ENCODE measurements at places on chromosomes 4 and X.

GRCh38 chrX:135596495-135596894, 76.0 kb downstream of the INTS6L start:
- DNase-seq, result no peak

DNA sequence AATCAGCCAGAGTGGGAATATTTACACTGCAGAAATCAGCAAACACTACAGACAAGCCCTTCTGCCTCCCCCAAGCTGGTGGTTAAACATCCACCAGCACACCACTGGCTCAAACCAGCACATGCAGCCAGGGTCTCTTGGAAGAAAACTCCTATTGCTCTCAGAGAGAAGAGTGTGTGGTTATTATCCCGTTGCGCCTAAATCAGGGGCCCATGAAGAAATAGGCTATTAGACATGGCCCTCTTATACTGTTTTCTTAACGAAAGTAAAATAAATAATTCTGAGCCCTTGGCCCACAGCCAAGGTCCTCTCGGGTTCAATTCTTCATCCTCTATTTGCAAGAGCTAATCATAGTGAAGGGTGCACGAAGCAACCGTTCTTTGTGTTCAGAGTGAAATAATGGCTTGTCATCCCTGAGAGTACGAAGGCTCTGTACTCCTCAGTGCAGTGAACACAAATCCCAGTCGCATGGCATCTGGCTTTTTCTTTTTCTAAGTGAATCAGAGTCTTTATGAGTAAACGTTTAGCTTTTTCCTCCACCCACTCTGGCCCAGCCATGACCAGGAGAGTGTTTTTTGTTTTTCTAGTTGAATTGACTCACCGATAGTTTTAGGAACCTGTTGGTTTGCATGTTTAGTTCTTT, 33.4 kb upstream of the RBM47 start:
- peak; percentile 64 for DNase-seq

- DNase-seq, result peak; percentile 79
Measured at GRCh38 chr4:47945930-47946726, 31.7 kb upstream of the NFXL1 start.

DNA sequence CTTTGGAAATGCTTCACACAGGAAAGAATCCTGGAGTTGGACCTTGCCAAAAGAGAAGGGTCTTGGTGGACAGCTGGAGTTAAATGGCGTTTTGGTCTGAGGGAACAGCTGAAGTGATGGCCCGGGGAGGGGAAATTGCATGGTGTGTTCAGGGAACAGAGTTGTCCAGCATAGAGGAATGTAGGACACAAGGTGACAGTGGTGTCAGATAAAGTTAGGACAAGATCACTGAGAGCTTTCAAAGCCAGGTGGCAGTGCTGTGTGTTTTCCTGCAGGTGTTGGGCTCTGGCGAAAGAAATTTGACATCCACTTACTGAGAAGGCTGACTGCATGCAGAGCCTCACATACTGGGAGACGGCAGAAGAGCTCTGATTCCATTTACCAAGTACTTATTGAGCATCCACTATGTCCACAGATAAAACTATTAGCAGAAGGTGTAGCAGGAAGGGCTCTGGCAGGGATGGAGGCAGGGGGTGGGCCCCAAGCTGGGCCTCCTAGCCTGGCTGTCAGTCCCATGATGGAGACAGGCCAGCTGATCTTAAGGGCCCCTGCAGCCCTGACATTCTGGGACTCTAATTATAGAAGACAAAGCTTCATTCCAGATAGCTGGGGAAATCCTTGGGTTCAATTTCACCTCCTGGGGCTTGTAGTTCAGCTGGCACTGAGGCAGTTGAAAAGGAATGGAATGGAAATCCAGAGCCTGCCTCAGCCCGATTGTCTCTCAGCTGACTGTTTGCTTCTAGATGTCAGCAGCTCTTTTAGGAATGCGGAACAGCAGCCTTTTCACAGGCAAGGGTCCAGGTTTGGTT, 150.2 kb upstream of the MAMLD1 start:
- peak; percentile 10 for DNase-seq

GRCh38 chrX:338281-338835, 19.8 kb upstream of the GTPBP6 start:
- no peak for DNase-seq

- no peak for DNase-seq
Measured at GRCh38 chr4:7990807-7991459, 51.3 kb upstream of the AFAP1 start.

DNA sequence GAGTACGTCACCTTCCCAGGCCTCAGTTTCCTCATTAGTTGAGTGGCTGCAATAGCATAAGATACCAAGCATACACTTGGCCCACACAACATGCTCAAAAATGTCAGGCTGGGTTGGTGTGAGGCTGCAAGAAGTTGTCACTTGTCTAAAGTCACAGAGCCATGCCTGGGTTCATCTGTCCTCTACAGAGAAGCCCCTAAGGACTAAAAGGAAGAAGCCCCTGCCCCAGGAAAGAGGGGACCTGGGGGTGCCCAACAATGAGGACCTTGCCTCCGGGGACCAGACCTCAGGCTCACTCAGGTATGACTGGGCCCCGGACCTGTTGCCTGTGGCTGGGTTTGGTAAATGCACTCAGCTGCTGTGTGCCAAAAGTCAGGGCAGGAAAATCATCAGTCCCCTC, 82.7 kb downstream of the CRMP1 start:
- DNase-seq, result no peak

- DNase-seq, result peak; percentile 51
Measured at GRCh38 chrX:39158801-39159657, 357.8 kb downstream of the MID1IP1 start.

DNA sequence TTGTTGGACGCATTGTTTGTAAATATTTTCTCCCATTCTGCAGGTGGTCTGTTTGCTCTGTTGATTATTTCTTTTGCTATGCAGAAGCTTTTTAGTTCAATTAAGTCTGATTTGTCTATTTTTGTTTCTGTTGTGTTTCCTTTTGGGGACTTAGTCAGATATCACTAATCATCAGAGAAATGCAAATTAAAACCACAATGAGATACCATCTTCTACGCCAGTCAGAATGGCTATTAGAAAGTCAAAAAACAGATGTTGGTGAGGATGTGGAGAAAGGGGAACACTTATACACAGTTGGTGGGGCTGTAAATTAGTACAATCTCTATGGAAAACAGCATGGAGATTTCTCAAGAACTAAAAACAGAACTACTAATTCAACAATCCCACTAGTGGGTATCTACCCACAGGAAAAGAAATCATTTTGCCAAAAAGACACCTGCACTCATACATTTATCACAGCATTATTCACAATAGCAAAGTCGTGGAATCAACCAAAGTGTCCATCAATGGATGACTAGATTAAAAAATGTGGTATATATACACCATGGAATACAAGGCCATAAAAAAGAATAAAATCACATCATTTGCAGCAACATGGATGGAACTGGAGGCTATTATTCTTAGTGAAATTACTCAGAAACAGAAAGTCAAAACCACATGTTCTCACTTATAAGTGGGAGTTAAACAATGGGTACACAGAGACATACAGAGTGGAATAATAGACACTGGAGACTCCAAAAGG, 8.1 kb downstream of the COQ2 start:
- no peak for DNase-seq

DNA sequence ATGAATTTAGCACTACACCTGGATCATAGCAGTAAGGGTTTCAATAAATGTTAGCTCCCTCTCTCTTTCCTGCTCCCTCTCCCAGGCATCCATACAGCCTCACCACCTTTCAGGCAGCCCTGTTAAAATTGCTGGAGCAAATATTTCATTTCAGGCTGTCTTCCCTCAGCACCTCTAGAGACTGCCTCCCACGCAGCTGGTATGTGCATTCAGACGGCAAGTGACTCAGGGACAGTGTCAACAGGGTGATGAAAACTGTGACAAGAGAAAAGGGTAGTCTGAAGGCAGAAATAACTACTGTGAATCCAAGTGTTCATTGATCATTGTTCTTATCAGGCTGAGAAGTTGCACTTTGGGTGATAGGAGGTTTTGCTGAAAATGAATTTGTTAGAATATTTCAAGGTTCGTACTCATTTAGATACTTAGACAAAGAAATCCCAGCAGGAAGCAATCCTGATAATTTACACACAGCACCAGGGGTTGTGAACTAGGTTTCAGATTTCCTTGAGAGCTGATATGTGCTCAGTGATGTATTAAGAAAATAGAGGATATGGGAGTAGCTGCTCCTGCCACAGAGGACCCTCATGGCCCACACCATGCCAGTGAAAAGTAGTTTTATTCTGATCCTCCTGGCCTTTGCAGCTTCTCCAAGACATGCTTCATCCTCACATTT, 424.2 kb downstream of the FGF13 start:
- DNase-seq, result no peak

DNA sequence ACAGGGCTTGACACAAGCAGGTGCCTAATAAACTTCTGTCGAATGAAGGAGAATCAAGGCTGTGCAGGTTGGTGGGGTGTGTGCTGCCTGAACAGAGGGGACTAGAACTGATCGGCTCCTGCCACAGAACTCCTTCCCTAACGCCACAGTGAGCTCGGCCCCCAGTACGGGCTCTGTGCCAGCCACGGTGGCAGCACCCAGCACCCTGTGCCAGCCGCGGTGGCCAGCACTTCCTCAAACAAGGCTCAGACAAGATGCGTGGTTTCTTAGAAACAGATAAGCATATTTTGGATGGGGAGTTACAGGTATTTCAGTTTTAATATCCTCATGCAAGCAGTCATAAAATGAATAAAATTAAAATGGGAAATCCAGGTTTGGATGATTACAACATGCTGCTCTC, 26.0 kb upstream of the C4orf50 start:
- no peak for DNase-seq

- DNase-seq, result no peak
Measured at GRCh38 chrX:110159235-110159634, 156.3 kb downstream of the TMEM164 start.

DNA sequence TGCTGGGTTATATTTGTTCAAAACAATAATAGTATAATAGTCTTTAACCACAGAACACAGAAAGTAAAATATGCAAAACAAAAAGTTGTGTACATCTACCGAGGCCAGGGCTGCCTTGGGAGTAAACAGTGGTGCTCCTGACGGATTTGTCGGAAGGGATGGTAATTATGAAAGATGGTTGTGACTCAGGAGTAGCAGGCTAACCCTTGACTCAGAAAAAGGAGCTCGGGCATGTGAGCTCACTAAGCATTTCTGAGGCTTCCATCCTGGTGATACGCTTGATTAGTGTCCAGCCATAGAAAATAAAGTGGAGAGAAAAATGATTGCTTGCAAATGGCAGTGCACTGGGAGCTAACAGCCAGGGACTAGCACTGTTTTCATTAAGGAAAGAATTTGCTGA, 53.2 kb upstream of the SPANXB1 start:
- no peak for DNase-seq

DNA sequence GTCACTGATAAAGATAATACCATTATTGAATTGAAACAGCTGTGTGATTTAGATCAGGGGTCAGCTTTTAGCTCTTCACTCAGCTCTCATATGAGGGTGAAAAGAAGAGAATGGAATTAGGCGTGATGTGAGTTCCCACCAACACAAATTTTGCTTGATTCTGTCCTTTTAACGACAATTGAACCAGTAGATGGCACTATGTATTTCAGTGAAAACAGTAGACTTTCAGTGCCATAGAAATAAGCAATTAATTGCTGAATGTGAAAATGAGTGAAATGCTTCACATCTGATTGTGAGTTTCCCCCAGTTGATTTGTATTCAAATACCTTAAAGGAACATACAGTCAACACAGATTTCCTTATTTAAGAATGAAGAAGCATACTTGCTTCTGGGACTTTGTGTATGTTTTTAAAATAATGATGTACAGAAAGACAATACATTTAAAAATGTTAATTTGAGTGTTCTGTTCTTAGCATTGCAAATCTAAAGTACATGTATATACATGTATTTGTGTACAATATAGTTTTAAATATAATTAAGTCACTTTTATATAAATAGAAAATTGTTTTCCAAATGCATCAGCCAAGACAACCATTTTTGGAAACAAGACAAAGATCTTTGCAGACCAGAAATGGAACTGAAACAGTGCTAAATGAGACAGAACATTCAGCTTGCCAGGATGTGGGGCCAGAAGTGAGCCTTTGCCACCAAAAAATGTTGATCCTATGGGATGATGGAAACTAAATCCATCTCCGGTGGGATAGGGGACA, 178.8 kb downstream of the SNCA start:
- no peak for DNase-seq

- no peak for DNase-seq
Measured at GRCh38 chrX:148337873-148338272, 162.5 kb upstream of the AFF2 start.

- no peak for DNase-seq
Measured at GRCh38 chr4:102387552-102388150, 42.4 kb upstream of the SLC39A8 start.

GRCh38 chr4:3807822-3808496, 41.8 kb downstream of the ADRA2C start:
- no peak for DNase-seq

GRCh38 chrX:38293741-38294140, 33.6 kb downstream of the RPGR start:
- no peak for DNase-seq

DNA sequence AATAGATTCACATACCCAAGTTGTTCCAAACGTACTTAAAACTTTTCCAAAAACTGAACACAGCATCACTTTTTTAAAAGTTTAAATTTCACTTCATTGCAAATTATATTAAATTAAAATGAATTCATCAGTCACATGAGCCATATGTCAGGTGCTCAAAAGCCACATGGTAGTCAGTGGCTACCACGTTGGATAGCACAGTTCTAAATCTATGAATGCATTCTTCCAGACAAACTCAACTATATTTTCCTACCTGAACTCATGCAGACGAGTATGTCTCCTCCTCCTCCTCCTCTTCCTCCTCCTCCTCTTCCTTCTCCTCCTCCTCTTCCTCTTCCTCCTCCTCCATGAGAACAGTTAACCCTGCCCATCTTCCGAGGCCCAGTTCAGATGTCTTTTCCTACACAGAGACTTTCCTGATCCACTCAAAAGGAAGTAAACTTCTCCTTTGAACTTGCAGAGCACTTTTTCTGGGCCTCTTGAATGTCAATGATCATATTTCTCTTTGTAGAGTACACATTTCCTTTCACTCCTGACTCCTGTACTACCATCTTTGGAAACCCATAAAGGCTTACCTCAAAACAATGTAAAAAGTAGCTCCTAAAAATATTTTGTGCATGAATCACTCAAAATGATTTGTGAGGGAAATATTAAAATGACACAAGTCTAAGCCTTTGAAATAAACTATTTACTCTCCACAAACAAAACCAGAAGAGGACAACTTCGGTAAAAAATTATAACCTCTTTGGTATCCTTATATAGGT, 172.6 kb downstream of the AMELX start:
- no peak for DNase-seq

GRCh38 chrX:136473663-136474062, 14.1 kb upstream of the BRS3 start:
- DNase-seq, result no peak

DNA sequence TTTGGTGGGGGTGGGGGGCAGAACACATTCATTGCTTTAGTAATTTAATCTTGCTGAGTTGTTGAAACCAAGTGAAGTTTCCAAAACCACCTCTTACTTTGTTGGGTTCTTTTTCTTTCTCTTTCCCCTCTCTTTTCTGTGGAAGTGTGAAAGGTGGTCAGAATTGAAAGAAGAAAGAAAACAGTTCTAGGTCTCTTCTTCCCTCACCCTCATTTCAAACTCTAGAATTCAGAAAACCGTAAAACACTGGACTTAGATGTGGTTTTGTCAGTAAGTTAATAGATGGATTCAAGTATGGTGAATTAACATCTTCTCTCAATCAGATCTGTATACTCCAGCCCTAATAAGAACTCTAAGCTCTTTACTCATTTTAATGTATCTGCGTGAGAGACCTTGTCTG, 23.7 kb downstream of the PLP1 start:
- DNase-seq, result no peak

GRCh38 chrX:118723376-118723775, 4.0 kb upstream of the IL13RA1 start:
- no peak for DNase-seq

- no peak for DNase-seq
Measured at GRCh38 chrX:150983521-150984168, 510 bp downstream of the HMGB3 start.
